ENCODE measurements at places on chromosomes 2 and 18.

DNA sequence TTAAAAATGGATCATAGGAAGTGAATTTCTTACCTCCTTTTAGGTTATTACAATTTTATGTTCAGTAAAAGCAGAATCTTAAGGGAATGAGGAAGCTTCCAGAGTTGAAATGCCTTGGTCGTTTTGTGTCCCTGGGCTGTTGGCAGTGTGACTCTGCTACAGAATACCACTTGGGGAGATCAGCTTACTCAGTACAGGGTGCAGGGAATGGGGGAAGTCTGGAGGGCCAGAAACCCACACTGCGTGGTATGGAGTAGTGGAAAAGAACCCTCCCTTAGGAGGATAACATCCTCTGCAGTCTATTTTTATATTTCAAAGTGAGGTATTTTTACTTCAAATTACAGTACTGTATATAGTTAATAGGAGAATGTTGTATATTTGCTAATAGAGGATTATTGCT, 51.1 kb downstream of the R3HDM1 start:
- DNase-seq, result no peak

- no peak for DNase-seq
Observed at GRCh38 chr18:36396190-36396589, 98.7 kb downstream of the FHOD3 start.

- no peak for DNase-seq
Observed at GRCh38 chr2:233163486-233164103, 87.9 kb upstream of the ATG16L1 start.

DNA sequence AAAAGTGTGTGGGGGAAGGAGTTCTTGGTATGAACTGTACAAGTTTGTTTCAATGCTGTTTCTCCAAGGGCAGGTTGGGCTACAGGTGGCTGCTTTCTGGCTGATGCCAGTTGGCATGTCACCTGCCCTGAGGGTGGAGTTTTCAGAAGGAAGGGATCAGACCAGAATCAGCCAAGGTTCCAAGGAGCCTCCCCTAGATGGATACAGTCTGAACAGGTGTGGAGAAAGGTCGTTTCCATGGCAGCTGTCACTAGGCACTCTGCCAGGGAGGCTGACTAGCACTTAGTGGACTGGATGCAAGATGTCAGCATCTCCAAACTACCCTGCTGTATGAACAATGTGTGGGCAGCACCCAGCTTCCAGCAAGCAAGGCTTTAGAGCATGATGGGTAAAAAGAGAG, 444.4 kb upstream of the HNRNPA3 start:
- DNase-seq, result no peak

GRCh38 chr18:35949903-35950627, 22.4 kb upstream of the RMP24 start:
- peak; percentile 15 for DNase-seq

DNA sequence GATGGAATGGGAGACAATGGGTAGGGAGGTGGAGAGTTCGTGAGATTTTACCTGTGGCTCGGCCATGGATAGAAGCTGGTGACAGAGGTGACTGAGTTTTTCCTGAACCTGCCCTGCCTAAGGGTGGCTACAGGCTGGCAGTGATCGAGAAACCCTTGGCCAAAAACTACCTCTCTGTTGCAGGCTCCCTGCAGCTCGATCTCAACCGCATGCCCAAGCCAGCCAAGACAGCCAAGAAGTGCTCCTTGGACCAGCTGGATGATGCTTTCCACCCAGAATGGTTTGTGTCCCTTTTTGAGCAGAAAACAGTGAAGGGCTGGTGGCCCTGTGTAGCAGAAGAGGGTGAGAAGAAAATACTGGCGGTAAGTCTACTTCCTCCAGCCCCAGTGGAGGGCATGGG, 225.5 kb downstream of the DYSF start:
- no peak for DNase-seq

GRCh38 chr2:5561006-5561405, 131.2 kb upstream of the SOX11 start:
- no peak for DNase-seq

GRCh38 chr18:54964741-54965140, 5.5 kb upstream of the CCDC68 start:
- DNase-seq, result no peak

- no peak for DNase-seq
Observed at GRCh38 chr18:48450685-48451084, 41.5 kb upstream of the ZBTB7C start.

DNA sequence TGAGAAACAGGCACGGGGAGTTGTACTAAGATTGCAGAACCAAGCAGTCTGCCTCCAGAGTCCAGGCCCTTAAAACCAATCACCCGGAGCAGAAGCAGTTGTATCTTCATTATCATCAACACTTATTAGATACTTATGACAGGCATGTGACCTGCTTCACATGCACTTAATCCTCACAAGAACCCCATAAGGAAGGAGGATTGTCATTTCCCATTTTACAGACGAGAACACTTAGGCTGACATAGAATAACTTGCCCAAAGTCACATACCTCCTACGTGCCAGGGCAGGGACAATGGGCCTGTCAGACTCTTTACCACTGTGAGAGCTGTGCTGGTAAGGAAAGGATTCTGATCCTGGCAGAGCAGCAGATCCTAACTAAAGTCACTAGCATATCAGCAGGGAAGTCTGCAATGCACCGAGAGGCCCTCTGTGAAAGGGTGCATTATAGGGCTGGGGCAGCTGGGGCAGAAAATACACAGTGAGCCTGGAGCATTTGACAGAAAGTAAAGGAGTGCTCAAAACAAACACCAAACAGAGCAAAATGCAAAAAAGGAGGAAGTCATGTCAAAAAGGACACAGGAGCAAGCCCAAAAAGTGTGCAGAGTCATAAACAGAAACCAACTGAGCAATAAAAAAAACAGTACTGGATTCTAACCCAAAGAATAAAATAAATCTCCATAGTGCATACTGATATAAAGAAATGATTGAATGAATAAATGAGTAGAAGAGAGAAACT, 55.9 kb upstream of the SP3 start:
- DNase-seq, result no peak

DNA sequence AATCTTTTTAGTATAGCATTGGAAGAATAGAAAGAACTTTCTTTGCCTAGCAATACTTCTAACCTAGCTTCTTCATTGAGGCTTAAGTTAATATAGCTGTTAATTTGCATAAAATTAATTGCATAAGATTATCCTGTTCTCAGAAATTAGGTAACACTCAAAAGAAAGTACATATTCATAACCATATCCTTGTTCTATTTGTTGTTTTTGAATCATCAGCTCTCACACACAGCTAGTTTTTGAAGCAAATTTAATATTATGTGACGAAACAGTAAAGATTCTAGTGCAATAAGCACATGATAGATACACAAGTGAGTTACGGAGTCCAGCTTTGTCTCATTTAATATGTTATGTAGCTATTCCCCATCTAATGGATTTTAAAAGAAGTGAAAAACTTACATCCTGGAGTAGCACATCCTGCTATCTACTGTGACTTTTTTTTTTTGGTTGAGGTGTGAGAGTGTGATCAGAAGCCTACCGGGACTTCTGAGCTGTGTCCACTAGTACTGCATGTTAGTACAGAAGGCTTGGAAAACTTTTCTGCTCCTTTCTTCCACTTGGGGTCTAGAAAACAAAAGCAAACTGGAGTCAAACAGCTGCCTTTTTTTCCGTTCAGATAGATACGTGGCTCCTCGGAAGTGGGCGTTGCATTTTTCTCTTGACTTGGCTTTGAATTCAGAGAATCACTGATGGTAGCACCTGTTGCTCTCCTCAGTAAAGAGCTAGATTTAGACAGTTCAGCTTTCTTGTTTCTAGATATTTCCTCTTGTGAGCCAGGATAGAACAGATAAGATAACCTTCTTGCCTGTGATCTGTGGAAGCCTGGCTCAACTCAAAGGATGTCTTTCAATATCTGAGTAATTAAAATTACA, 27.2 kb downstream of the KDM3A start:
- no peak for DNase-seq

GRCh38 chr18:49618742-49619681, 57.2 kb downstream of the LIPG start:
- no peak for DNase-seq

- DNase-seq, result no peak
Observed at GRCh38 chr2:68709421-68709911, 25.1 kb upstream of the ARHGAP25 start.

DNA sequence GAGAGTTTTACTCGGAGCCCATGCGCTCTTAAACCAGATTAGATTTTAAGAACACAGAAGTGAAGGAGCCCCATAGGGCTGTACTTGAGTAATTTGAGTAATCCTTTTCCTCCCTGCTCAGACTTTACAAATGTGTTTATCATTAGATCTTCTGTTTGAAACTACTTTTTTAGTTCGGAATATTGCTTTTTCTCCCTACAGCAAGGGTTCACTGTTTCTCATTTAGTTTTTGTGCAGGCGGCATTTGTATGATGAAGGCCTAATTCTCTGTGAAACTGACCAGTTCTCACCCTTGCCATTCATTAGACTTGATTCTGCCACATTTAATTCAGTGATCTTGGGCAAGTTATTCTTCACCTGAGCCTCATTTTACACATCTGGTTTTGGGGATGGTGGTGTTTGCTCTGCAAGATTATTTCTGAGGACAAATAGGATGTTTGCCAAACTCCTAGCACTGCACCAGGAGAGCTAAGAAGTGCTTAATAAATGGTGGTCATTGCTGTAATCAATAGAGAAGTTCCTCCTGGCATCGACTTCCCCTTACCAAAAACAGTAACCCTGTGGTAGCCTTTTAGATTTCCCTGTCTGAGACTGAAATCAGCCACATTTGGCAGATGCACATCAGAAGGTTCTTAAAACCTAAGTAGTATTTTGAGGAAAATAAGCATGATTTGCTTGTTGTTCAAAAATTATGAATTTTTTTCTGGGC, 2.2 kb downstream of the B3GNT2 start:
- no peak for DNase-seq

DNA sequence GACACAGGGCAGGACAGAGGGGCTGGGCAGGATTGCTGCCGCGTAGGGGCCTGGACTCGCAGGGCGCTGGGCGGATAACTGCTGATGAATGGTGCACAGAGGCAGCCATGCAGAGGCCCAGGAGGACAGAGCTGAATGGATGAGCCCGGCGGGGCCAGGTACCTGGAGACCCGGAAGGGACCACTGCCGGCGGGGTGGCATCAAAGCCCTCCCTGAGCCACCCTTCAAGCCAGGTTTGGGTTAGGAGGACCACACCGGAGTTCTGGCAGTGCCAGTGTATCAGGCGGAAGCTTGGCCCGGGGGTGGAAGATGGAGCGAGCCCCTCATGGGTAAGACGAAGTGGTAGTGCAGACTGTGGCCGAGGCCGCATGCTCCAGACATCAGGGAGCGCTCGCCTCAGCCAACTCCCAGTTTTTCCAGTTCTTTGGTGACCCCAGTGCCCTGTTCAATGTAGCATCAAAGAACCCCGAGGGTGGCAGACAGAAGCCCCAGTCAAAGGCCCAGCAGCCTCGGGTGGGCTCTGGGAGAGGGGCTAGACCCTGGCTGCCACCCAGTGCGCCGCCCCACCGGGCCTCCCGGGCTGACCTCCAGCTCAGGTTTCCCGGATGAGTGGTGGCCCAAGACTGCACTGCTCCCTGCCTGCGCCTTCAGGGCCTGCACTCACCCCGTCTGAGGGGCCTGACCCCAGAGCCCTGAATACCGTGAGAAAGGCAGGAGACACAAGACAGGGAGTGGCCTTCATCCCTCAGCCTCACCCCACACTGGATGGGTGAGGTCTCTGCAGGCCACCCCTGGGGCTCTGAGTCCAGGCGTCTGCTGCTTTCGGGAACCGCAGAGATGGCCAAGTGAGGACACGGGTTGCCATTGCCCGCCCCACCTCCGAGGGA, 50.9 kb downstream of the ACAA2 start:
- no peak for DNase-seq

- no peak for DNase-seq
Observed at GRCh38 chr18:78228974-78229373, 750.6 kb upstream of the SALL3 start.

- DNase-seq, result no peak
Observed at GRCh38 chr18:6478121-6478520, 63.4 kb upstream of the L3MBTL4 start.

DNA sequence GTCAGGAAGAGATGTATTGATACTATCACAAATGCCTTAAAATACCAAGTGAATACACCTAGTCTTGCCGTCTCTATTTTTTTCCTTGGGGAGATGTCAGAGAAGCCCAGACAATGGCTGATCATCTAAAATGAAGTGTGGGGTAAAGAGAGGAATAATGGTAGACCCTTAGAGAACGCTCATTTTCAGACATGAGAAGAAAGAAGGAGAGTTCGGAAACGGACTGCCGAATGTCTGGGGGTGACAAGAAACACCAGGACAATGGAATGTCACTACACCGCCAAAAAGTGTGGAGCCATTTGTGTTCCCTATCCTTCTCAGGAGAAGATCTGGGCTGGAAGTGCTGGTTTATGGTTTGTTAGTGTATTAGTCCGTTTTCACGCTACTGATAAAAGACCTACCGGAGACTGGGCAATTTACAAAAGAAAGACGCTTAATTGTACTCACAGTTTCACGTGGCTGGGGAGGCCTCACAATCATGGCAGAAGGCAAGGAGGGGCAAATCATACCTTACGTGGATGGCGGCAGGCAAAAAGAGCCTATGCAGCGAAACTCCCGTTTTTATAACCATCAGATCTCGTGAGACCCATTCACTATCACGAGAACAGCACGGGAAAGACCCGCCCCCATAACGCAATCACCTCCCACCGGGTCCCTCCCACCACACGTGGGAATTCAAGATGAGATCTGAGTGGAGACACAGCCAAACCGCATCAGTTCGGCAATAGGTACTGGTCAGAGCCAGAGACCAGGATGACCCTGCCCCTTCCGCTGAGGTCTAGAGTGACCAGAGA, 743.7 kb downstream of the GALR1 start:
- no peak for DNase-seq

GRCh38 chr2:352696-353095, 64.8 kb upstream of the ALKAL2 start:
- no peak for DNase-seq

DNA sequence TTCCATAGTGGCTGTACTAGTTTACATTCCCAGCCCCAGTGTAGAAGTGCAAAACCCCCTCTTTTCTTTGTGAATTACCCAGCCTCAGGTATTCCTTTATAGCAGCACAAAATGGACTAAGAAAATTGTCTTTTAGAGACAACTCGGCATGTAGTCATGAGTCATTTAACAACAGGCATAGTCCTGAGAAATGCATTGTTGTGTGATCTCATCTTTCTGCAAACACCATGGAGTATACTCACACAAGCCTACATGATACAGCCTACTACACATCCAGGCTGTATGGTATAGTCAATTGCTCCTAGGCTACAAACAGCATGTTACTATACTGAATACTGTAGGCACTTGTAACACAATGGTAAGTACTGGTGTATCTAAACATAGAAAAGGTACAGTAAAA, 44.4 kb upstream of the MBP start:
- DNase-seq, result no peak

GRCh38 chr18:23487738-23488570, 15.4 kb upstream of the RMC1 start:
- peak; percentile 5 for DNase-seq
